ENCODE measurements at places on chromosomes 11 and 22.
A peak's percentile ranks its signal among the peaks of the same experiment; 100 is the strongest.

- H3K4me1 ChIP-seq: no peaks in the 10 kb centered on the region
- no peak overlapping the region for H3K4me3 ChIP-seq
- no peaks in the 10 kb centered on the region for H3K27me3 ChIP-seq
Observed at GRCh38 chr22:38132136-38132535, 21.7 kb upstream of the BAIAP2L2 start.

GRCh38 chr11:6613496-6613895, 1.5 kb upstream of the TAF10 start:
- DNase-seq: no peak
- H3K27ac ChIP-seq: no peak overlapping the region
- H3K4me3 ChIP-seq: no peak overlapping the region
- H3K4me1 ChIP-seq: peaks cover 29% of the 10 kb centered on the region
- H3K27me3 ChIP-seq: no peaks in the 10 kb centered on the region
- H3K36me3 ChIP-seq: peaks cover 27% of the 10 kb centered on the region

DNA sequence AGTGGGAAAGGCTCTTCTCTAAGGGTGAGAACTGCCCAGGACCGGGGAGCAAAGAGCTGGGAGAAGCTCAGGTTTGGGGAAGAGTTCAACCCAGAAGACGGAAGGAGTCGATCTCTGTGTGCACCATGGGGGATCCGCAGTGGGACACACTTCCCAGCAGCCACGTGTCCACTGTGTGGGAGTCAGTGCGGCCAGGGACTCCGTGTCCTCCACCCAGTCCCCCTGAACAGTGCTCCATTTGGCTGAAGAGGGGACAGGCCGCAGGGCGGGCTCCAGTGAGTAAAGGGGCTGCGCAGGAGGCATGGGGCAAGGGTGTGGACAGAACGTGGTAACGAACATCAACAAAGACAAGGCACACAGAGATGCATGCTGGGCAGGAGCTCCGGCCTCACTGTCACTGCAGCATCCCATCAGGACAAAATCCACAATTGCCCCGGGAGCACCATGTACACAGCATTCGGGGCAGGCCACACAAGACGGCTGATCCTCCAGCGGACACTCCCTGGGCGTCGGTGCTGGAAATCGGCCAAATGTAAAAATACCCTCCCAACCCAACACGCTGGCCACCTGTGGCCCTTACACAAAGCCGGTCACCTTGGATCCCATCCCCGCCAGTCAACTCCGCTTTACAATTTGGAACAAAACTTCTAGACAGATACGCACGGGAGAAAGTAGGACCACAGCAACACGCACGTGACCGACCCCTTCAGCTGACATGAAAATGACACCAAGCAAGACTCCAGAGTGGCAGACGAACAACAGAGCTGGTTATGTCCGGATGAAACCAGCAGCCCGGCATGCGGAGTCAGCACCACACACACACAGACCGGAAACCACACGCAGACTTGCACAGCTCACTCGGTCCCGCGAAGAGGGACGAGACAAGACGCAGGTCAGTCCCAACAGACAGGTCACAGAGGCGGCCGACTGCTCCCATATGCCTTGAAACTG, 366.8 kb downstream of the SHANK2 start:
- H3K4me3 ChIP-seq: no peak overlapping the region
- H3K36me3 ChIP-seq: no peaks in the 10 kb centered on the region
- no peak for DNase-seq
- no peaks in the 10 kb centered on the region for H3K27me3 ChIP-seq
- H3K4me1 ChIP-seq: no peaks in the 10 kb centered on the region

DNA sequence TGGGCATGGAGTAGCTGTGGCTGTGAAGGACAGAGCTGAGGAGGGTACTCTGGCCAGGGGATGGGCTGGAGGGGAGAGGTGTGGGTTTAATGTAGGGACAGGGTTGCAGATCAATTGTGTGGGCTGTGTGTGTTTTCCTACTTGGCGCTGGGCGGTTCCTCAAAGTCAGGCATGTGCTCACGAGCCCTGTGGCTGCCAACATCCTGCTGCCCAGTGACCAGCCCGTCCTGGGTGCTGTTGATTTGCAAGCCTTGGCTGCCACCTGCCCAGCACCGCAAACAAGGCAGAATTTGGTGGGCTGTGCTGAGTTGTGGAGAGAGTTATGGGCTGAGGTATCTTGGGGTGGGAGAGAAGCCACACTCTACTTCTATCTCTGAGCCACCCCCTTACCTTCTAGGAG, 69.2 kb downstream of the SCN3B start:
- no peaks in the 10 kb centered on the region for H3K36me3 ChIP-seq
- peaks cover 10% of the 10 kb centered on the region for H3K27me3 ChIP-seq
- H3K4me1 ChIP-seq: no peaks in the 10 kb centered on the region
- DNase-seq: no peak
- no peak overlapping the region for H3K27ac ChIP-seq

DNA sequence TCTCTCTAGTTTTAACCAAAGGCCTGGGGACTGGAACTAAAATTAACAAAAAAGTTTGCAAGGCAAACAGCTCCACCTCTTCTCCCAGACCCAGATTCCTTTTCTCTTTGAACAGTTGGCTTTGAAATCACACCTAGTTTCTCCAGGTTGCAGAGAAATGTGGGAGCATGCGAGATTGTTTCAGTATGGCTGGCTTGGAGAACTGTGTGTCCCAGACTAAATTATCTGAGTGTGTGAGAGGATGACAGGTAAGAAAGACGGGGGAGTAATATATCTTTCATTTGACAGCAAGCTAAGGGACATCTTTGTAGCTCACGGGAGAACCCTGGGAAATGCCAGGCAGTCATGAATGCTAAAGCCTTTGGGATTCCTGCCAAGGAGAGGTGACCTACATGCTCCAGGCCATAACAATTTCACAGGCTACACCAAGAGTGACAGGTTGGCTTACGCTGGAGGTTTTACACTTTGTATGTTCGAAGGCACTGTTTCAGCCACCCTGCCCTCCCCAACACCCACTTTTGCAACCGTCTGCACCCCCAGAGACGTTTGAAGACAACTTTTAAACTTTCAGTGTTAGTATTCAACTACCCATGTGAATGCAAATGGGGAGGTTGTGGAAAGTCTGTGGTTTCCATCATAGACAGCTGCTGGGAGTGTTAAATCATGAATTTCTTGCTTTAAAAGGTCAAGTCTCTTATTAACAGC, 109.3 kb upstream of the SNX19 start:
- H3K36me3 ChIP-seq: no peaks in the 10 kb centered on the region
- no peak overlapping the region for H3K4me3 ChIP-seq
- DNase-seq: no peak
- H3K4me1 ChIP-seq: no peaks in the 10 kb centered on the region
- H3K27me3 ChIP-seq: no peaks in the 10 kb centered on the region

DNA sequence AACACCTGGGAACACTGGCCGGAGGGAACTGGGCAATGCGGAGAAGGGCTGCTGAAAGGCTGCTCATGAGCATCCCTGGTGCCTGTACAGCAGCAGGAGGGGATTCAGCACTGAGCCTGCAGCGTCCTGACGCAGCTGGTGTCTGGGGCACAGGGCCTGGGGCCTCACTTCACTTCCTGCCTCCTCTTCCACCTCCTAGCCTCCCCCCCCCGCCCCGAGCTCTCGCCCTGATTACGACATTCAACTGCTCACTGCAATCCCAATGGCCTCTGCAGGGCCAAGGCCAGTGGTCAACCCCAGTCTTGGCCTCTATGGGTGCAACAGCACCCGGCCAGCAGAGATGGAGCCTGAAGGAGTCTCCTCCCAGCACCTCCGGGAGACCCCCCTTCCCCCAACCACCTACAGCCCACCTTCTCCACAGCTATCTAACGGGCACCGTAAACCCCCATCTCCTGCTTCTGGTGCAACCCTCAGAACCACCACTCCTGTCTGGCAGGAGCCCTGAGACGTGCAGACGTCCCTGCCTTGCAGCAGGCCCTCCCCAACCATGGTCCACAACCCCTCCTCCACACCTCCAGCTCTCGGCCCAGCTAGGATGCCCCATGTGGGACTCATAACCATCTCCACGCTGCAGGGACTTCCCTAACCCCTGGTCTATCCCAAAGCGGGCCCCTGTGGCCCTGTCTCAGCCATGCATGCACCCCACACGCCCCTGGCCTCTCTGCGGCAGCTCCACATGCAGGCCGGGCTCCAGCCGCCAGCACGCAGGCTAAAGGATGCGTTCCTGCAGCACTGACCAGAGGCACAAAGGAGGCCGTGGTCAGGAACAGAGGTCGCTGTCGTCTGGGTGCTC, 38.2 kb downstream of the BRD1 start:
- no peak overlapping the region for H3K4me3 ChIP-seq
- H3K27me3 ChIP-seq: no peaks in the 10 kb centered on the region
- no peak for DNase-seq
- H3K4me1 ChIP-seq: no peaks in the 10 kb centered on the region
- H3K36me3 ChIP-seq: peaks cover under 1% of the 10 kb centered on the region

DNA sequence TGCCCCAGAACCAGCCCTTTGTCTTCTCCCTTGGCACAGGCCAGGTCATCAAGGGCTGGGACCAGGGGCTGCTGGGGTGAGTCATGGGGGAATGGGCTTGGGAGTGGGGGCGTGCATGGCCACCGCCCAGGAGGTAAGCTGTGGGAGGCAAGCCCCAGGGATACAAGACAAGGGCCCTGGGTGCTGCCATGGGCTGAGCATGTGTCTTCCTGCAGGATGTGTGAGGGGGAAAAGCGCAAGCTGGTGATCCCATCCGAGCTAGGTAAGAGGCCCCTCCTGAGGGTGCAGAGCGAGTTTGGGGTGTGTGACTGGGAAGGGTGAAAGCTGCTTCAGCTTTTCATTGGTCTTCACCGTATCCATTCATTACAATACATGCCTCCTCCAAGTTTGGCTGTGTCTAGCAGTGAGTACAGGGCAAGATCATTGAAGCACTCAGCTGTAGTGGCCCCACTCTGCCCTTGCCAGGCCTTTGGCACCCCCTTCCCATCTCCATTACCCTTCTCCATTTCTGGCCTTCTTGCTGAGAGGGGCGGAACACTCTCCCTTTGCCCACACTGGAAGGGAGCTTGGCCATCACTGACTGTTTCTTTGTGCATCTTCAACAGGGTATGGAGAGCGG, 2.5 kb downstream of the FKBP2 start:
- DNase-seq: no peak
- peaks cover 3% of the 10 kb centered on the region for H3K36me3 ChIP-seq
- peak overlapping the region; percentile 11 for H3K27ac ChIP-seq
- no peak overlapping the region for H3K4me3 ChIP-seq

DNA sequence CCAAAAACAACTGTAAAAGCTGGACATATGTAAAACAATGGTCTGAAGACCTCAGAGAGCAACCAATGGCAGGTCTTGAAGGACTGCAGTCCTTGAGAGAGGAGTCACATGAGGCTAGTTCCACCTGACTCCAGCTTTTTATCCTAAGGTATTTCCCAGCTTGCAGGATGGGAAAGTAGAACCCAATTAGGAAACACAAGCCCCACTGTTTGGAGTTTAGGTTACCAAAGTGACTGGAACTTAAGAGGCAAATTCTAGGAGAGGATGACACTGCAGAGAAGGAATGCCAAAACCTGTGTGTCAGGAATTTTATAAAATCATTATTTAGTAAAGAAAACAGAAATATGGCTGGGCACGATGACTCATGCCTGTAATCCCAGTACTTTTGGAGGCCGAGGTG, 18.4 kb downstream of the OR2AT4 start:
- no peaks in the 10 kb centered on the region for H3K4me1 ChIP-seq
- no peak for DNase-seq
- H3K27ac ChIP-seq: no peak overlapping the region

DNA sequence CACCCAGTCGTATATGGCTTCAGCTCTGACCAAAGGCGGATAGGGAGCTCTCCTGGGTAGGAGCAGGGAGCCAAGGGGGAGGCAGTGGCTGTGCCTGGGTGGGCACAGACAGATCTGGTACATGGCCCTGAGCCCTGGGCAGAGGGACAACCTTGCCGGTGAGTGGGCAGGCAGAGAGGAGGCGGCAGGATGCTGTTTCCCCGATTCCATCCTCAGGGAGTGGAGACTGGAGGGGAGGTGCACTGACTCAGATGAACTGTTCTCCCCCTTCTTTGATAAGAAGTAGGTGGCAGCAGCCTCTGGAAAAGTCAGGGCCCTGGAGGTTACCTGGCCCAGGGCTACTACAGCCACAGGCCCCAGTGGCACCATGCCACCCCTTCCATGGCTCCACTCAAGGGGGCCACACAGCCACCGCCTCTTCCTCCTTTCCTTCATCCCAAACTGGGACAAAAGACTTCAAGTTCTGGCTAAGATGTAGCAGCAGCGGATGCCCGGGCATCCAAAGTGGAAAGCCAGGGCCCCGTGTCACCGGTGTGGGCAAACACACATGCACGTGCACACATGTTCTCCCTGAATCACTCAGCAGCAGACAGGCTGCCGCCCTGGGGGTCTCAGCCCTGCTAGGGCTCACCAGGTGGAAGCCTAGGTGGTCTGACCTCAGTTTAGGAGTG, 13.4 kb downstream of the CXCR5 start:
- H3K27ac ChIP-seq: peak overlapping the region; percentile 78
- DNase-seq: no peak
- no peaks in the 10 kb centered on the region for H3K27me3 ChIP-seq
- H3K4me3 ChIP-seq: no peak overlapping the region
- H3K4me1 ChIP-seq: peaks cover 58% of the 10 kb centered on the region

GRCh38 chr22:43995798-43996169, 28.3 kb upstream of the PARVB start:
- H3K36me3 ChIP-seq: no peaks in the 10 kb centered on the region
- no peak overlapping the region for H3K27ac ChIP-seq
- H3K4me3 ChIP-seq: no peak overlapping the region
- no peak for DNase-seq
- no peaks in the 10 kb centered on the region for H3K27me3 ChIP-seq

DNA sequence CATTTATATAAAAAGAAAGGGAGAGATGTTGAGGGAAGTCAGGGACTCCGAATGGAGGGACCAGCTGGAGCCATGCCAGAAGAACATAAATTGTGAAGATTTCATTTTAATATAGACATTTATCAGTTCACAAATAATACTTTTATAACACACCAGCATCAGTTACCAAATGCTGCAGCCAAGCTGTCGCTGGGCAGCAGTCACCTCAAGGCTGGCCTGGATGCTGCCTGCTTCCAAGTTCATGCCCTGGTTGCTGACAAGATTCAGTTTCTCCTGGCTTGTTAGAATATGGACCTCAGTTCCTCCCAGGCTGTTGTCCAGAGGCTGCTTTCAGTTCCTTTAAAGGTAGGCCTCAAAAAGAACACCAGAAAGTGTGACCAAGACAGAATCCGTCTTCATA, 30.8 kb upstream of the ALDH3B2 start:
- H3K36me3 ChIP-seq: no peaks in the 10 kb centered on the region
- no peak overlapping the region for H3K4me3 ChIP-seq
- H3K4me1 ChIP-seq: peaks cover 2% of the 10 kb centered on the region

- DNase-seq: no peak
- H3K27ac ChIP-seq: no peak overlapping the region
- no peaks in the 10 kb centered on the region for H3K27me3 ChIP-seq
- H3K4me1 ChIP-seq: peaks cover 26% of the 10 kb centered on the region
Observed at GRCh38 chr11:8720868-8721608, 38.4 kb downstream of the RPL27A start.

GRCh38 chr11:36724742-36725385, 126.8 kb upstream of the RAG2 start:
- H3K27me3 ChIP-seq: peaks cover 9% of the 10 kb centered on the region
- H3K4me3 ChIP-seq: no peak overlapping the region
- no peaks in the 10 kb centered on the region for H3K36me3 ChIP-seq
- H3K4me1 ChIP-seq: no peaks in the 10 kb centered on the region

Measured in Panc1 (cell line).